Activated naive CD4-positive, alpha-beta T cell treated with anti-CD3 and anti-CD28 coated beads, Interleukin-2, amount 50 U/mL, for 72 hours (primary cell): ENCODE measurements at places on chromosomes 11 and 22. TPM values are rescaled to one million over a fixed set of nuclear protein-coding genes. Genes with fewer than 3 reads are reported as not detected.

Gene PRG2
- total RNA-seq: 0.97 TPM

Gene IL18
- total RNA-seq: not detected

Gene WNT11
- total RNA-seq: 0.71 TPM

Gene RIN1
- 2.6 TPM for total RNA-seq

Gene NRIP3
- total RNA-seq: 2.3 TPM

Gene FGF4
- not detected for total RNA-seq

Gene FXYD6
- total RNA-seq: not detected

Gene ENTHD1
- total RNA-seq: 0.31 TPM

Gene SLC1A2
- total RNA-seq: not detected
